Fibroblast of skin of left biceps (primary cell): ENCODE measurements at places on chromosomes 2 and 18.

- DNase-seq: no peak
Measured at GRCh38 chr2:151661625-151662024, 72.7 kb downstream of the NEB start.

DNA sequence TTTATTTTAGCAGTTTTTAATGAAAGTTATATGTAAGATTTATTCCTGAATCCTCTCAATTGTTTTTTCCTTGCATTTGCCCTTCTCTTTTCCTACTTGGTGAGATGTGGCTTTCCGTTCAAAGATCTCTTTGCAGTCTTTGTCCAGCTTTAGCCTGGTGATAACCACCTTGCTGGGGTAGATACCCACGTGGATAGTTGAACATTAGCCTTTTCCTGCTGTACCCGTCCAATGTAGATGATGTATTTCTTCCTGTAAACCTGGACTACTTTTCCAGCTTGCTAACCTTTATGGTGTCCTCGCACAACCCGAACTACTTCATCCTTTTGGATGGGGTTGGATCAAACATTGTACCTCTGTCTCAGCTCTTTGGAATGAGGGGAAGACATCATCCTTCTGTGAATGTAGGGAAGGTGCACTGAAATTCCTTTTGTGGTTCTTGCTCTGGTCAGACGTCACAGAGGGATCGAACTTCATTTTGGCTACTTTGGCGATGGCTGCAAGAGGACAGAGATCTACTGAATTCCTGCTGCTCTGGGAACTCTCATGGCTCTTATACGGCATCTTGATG lies 293.2 kb upstream of the EPAS1 start:
- DNase-seq: no peak

- DNase-seq: no peak
Measured at GRCh38 chr2:80852808-80853139, 548.2 kb upstream of the LRRTM1 start.

GRCh38 chr2:84792856-84793522 lies 87.9 kb downstream of the TRABD2A start:
- no peak for DNase-seq

GRCh38 chr2:10331027-10331701 lies 28.5 kb downstream of the HPCAL1 start:
- no peak for DNase-seq

- DNase-seq: no peak
Measured at GRCh38 chr2:205435970-205436369, 246.3 kb upstream of the NRP2 start.

GRCh38 chr2:768451-768850 lies 91.2 kb upstream of the TMEM18 start:
- no peak for DNase-seq

DNA sequence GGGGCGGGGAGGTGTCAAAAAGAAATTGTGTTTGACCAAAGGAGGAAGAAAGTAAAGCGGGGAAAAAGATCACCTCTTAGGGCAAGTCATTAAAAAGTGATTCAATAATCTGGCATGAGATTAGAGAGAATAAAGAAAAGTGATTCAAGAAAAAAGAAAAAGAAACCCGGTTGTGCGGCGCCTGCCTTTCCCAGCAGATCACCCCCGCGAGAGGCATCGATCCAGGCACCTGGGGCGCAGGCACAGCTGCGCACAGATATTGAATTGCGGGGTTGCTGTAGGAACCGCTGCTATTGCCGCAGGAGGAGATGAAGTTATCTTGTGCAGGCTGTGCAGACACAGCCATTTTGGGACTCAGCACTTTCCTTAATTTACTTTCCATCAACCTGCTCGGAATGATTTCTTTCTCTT lies 71.2 kb downstream of the PLB1 start:
- DNase-seq: no peak

- no peak for DNase-seq
Measured at GRCh38 chr2:2059199-2059598, 271.9 kb downstream of the MYT1L start.

DNA sequence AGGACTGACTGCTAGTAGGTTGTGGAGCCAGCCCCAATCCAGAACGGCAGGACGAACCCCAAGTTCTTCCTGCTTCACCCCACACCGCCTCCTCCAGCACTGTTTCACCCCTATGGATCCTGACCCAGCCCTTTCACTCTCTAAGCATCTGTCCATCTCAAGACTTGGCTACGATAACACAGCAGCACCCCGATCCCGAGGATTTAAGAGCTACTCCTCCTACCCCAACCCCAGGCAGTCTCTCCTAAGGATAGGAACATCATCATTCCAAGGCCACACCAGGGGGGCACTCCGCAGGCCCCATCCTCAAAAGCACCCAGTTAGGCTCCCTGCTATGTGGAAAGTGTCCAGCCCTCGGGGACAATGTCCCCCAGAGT lies 645 bp downstream of the KCTD18 start:
- no peak for DNase-seq

DNA sequence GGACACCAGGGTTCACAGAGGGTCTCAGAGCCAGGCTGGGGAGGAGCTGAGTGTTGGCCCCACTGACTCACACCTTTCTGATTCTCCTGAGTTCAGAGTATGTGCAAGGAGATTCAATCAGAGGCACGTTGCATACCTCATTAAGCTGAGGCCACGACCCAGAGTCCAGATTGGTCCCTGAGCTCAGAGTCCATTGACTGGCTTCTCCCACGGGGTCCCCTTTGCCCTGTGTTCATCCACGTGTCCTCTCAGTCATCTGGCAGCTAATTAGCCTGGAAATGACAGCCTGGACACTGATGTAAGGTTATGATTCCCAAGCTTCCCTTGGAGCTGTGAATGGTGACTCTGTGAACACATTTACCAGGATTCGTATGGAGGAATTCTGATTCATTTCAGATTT lies 267.2 kb downstream of the SH3BP4 start:
- DNase-seq: no peak

DNA sequence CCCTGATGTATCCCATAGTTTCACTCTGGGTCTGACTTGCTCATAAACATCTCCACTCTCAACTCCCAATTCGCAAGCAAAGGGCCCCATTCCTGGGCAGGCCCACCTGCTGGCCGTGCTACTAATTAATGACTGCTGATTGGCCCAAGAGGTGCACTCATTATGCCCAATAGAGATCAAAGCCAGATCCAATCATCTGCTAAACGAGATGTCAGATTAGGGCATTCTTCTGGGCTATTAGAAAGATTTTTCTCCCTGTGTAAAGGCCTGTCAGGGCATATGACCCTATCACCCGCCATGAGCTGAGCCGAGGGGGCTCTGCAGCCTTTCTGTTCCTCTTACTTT lies 103.4 kb upstream of the HAAO start:
- no peak for DNase-seq
